ENCODE measurements at places on chromosomes 1 and 21.

DNA sequence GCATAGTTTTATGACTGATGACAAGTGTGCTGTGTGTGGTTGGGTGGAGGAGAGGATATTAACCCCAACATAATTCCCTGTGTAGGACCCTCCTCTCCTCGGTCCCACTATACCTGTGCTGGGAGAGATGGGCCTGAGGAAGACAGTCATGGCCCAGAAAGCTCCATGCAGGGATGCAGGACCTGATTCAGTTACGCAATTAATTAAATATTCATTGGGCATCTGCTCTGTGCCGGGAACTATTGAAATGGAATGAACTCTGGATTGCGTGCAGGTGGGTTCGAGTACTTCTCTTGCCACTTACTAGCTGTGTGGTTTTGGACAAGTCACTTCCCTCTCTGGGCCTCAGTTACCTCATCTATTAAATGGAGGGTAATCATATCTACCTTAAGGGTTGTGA, 74.6 kb downstream of the CD247 start:
- no peak for DNase-seq

- no peak for DNase-seq
Observed at GRCh38 chr1:56235909-56236510, 343.4 kb downstream of the PLPP3 start.

DNA sequence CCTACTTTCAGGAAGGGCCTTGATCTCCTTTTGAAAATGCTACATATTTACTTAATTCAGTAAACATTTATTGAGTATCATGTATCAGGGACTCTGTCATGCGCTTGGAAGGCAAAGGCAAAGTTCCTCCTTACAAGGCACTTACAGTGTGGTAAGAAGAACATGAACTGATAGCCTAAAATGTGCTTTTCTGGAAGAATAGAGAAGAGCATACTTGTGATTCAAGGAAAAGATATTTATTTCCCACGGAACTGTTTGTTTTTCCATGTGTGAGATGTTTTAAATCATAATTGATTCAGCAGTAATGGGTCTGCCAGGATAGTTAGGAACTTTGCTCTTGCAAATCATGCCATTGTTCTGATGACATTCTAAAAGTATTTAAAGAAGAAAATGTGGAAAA, 110.1 kb upstream of the ZNHIT6 start:
- DNase-seq = no peak

- DNase-seq = no peak
Observed at GRCh38 chr1:231684356-231685244, 58.0 kb downstream of the DISC1 start.

DNA sequence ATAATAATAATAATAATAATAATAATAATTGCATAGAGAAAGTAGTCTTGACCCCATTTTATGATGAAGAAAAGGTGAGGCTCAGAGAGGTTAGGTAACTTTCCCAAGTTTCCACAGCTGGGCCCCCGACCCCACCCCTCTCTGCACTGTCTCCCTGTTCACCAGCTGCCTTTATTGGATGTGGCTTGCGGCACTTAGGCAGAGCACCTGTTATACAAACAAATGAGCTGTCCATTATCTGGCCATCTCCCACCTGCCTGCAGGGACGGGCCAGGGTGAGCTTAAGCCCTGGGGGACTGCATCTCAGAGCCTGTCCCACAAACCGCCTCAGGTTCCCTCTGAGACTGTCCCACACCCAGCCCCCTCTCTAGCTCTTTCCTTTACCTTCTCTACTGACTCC, 10.1 kb upstream of the EFNA1 start:
- DNase-seq = no peak
